ENCODE measurements at places on chromosomes 1 and 21.
A peak's percentile ranks its signal among the peaks of the same experiment; 100 is the strongest.

DNA sequence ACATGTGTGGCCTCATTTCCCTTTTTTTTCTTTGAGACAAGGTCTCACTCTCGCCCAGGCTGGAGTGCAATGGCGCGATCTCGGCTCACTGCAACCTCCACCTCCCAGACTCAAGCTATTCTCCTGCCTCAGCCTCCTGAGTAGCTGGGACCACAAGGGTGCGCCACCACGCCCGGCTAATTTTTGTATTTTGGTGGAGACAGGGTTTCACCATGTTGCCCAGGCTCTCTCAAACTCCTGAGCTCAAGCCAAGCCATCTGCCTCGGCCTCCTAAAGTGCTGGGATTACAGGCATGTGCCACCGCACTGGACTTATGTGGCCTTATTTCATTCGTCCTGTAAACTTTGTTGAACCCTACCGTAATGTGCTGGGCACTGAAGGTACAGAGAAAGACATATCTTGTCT is 569 bp upstream of the WARS2 start:
- DNase-seq = peak; percentile 33

DNA sequence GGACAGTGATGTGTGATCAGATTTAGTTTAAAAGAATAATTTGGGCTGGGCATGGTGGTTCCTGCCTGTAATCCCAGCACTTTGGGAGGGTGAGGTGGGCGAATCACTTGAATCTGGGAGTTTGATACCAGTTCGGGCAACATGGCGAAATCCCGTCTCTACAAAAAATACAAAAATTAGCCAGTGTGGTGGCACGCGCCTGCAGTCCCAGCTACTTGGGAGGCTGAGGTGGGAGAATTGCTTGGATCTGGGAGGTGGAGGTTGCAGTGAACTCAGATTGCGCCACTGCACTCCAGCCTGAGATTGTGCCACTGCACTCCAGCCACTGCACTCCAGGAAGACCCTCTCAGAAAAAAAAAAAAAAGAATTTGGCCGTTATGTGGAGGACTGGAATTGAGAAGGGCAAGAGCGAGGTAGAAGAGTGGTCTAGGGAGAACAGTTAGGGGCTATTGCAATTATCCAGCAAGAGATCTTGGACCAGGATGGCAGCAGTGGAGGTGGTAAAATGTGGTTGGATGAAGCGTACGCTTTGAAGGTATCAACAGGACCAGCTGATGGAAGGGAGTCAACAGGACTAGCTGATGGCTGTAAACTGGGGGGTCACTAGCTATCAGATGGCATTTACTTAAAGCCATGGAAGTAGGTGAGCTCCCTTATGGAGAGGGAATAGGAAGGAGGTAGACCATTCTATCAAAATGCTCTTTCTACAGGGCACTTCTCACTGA is 9.6 kb downstream of the BTBD19 start:
- no peak for DNase-seq

- DNase-seq = no peak
Observed at GRCh38 chr1:175823406-175823805, 80.0 kb upstream of the TNR start.

- DNase-seq = no peak
Observed at GRCh38 chr1:101313356-101313755, 76.5 kb downstream of the S1PR1 start.

DNA sequence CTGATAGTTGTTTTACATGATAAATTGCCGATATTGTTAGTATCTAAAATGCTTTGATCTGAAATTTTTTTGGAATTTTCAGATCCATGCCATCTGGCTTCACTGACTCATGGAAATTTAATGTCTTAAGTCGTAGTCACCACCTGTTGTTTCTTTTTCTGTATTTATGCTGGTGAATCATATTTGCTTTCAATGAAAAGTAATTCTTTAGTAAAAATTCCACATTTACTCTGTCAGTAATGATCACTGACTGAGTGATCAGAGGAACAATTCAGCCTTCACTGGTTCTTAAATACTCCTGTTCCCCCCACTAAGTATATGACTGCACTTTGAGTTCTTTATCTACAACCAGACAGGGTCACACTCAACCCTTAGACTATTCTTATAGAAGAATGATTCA is 185.6 kb upstream of the NRIP1 start:
- DNase-seq = no peak

Measured in cerebellar cortex (tissue), 1 donor.